MCF 10A (cell line): ENCODE measurements at places on chromosomes 6 and 20. TPM values are rescaled to one million over a fixed set of nuclear protein-coding genes. Genes with fewer than 3 reads are reported as not detected.

DNA sequence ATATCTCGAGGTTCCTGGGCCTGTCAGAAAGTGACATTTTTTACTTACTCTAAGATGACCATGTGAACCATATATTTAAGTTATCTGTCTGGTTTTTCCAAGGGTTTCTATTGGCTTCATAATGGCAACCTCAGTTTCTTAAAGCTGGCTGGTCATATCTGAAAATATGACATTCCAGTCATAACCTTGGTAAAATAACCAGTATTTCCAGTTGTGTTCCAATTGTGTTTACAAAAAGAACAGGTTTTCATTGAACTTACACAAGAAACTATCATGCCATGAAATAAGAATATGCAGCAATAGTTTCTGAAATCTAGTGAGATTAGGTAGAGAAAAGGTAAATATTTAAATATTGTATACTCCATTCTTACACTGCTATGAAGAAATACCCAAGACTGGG, 61.7 kb upstream of the HMGN3 start:
- no peak for DNase-seq

- no peak for DNase-seq
Measured at GRCh38 chr6:96099069-96099468, 83.3 kb downstream of the FUT9 start.

- DNase-seq: no peak
Measured at GRCh38 chr20:41900201-41900691, 282.1 kb upstream of the CHD6 start.

GRCh38 chr6:148509800-148510581, 167.4 kb downstream of the SASH1 start:
- DNase-seq: peak; percentile 85

The MOXD1 gene
- total RNA-seq: 0.09 TPM in 1 of 2 replicates, not detected in the other

GRCh38 chr6:107083921-107084320, 31.4 kb downstream of the BEND3 start:
- DNase-seq: no peak

DNA sequence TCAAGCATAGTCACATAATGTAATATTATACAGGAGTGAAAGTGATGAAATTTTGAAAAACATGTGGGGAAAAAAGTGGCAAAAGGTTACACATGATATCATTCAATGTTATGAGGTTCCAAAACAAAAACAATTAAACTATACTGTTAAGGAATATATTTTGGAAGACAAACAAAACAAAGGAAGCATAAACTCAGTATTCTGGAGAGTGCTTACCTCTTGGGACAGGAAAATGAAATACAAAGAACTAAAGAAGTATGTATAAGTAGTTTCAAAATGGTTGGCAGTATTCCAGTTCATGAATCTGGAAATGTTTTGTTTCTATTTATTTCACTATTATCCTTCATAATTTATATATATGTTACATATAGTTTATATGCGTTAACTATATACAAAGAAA, 213.5 kb downstream of the MOXD1 start:
- DNase-seq: no peak
